ENCODE measurements at places on chromosomes 11 and 22. TPM values are rescaled to one million over a fixed set of nuclear protein-coding genes. Genes with fewer than 3 reads are reported as not detected.

GRCh38 chr11:43269254-43269918, 42.4 kb upstream of the API5 start:
- no peak for DNase-seq

The APOL4 gene
- 0.13 TPM for total RNA-seq

DNA sequence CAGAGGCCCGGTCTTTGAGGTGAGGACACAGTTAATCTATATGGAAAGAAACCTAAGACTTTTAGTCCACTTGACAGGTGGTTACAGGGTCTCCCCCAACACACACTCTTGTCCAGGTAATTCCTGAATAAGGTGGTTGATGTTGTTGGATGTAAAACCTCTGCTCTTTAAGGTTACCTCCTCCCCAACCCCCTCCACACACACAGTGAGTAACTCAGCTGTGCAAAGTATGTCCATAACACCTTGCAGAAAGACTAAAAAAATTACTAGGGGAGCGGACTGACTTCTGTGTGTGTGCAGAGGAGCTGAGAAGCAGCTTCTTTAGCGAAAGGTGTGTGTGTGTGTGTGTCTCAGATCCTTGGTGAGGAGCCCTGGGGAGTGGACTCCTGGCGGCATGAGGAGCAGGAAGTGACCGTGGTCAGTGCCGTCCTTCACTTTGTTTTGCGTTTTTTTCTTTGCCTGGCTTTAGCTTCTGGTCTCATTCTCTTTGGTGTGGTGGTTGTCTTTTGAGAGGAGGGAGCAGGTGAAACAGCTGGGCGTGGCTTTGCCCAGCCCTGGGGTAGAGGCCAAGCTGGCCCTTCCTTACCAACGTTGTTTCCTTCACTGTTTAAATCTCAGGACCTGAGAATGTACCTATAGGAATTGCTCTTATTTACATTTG, 1.7 kb downstream of the ZBED4 start:
- no peak for DNase-seq

The PNPLA3 gene
- total RNA-seq: not detected

GRCh38 chr11:117273550-117274289, 17.4 kb upstream of the BACE1-AS start:
- no peak for DNase-seq

DNA sequence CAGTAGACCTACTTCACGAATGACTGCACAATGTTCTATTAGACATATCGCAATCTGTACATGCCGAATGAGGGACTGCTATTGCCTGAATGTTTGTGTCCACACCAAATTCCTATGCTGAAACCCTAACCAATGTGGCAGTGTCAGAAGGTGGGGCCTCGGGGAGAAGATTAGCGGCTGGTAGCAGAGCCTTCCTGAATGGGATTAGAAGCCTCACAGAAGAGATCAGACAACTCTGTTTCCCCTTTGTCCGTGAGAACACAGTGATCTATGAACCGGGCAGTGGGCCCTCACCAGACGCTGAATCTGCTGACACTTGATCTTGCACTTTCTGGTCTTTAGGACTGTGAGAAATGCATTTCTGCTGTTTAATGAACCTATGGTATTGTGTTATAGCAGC, 33.1 kb downstream of the LRFN4 start:
- no peak for DNase-seq

The SERGEF gene
- 28.8 TPM for total RNA-seq

The NXPE1 gene
- not detected for total RNA-seq

GRCh38 chr22:38313384-38313955, 3.8 kb downstream of the CSNK1E start:
- DNase-seq: peak; percentile 35

The UCP3 gene
- total RNA-seq: 1.1 TPM

The ZNF214 gene
- total RNA-seq: not detected

The TRIOBP gene
- total RNA-seq: 20.5 TPM

GRCh38 chr11:106186630-106187029, 109.2 kb downstream of the AASDHPPT start:
- no peak for DNase-seq

GRCh38 chr11:128931066-128931465, 11.6 kb downstream of the TP53AIP1 start:
- DNase-seq: no peak

The GTSE1 gene
- 46.2 TPM for total RNA-seq

DNA sequence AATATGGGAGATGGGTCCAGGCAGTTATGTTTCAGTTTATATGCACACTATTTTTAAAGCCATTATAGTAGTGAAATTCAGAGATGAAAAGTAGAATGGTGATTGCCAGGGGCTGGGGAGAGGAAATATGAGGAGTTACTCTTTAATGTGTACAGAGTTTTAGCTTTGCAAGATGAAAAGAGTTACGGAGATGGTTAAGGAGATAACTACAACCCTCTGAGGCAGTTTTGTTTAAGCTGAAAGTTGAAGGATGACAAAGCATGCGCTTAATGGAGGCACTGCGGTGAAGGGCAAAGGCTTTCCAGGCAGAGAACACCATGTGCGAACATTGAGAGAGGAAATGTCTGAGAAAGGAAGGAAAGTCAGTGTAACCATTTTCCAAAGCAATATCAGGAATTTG, 18.2 kb upstream of the BMAL1 start:
- DNase-seq: no peak

DNA sequence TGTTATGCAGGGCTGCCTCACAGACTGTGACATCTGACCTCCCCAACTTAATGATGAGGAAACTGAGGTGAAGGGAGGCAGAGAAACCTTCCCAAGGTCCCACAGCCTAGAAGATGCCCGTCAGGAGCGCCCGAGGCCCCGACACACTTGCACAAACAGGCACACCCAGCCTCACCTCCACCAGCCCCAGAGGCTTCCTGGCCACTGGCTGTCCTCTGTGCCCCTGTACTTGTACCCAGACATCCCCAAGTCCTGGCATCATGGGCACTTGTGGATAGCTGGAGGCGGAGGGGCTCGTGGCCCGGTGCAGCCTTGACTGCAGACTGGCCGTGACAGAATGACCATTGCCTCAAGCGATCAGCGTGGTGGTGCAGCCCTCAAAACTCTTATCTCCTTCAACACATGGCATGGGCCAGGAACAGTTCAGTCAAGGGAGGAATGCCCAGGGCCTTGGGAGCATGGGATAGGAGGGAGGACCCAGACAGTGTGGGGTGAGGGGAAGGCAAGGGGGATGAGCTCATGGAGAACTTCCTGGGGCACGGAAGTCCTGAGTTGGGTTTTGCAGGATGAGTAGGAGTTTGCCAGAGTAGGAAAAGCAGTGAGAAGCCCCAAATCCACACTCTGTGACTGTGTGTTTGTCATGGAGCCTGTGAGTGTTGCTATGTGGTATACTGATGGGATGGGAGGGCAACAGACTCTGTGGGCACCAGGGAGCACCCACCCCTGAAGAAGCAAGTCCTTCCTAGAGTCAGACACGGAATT, 25.8 kb upstream of the PPARA start:
- no peak for DNase-seq

The DRD4 gene
- not detected for total RNA-seq

GRCh38 chr11:2289859-2290258, 11.9 kb downstream of the C11orf21 start:
- DNase-seq: no peak

The BMAL1 gene
- total RNA-seq: 13.4 TPM

The PHETA2 gene
- total RNA-seq: 2.6 TPM

The ANKK1 gene
- total RNA-seq: not detected

DNA sequence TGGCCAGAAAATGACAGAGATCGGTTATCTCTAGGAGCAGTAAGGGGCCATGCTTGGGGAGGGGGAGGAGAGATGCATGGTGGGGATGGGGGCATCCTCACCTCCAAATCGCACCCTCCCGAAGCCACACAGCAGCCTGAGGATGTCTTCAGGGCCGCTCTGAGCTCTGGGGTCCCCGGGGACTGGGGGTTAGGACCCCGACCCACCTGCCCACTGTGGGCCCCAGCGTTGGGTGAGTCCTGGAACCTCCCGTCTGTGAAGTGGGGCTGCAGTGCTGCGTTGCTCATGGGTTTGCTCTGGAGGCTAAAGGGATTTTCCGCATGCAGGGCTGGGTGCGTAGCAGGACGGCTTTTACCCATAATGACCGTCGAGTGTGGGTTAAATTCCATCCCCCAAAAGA, 1046.3 kb downstream of the BRD1 start:
- DNase-seq: no peak

DNA sequence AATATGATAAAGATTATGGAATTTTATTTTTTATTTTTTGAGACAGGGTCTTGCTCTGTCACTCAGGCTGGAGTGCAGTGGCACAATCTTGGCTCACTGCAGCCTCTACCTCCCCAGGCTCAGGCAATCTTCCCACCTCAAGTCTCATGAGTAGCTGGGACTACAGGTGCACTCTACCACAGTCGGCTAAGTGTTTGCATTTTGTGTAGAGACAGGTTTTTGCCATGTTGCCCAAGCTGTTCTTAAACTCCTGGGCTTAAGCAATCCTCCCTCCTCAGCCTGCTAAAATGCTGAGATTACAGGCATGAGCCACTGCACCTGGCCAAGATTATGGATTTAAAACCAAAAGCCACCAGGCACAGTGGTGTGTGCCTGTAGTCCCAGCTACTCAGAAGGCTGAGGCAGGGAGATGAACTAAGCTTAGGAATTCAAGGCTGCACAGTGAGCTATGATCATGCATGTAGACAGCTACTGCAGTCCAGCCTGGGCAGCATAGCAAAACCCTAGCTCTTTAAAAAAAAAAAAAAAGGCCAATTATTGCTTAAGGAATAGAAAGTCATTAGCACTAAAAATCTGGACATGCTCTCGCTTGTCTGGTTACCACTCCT, 20.2 kb upstream of the CCND1 start:
- no peak for DNase-seq

DNA sequence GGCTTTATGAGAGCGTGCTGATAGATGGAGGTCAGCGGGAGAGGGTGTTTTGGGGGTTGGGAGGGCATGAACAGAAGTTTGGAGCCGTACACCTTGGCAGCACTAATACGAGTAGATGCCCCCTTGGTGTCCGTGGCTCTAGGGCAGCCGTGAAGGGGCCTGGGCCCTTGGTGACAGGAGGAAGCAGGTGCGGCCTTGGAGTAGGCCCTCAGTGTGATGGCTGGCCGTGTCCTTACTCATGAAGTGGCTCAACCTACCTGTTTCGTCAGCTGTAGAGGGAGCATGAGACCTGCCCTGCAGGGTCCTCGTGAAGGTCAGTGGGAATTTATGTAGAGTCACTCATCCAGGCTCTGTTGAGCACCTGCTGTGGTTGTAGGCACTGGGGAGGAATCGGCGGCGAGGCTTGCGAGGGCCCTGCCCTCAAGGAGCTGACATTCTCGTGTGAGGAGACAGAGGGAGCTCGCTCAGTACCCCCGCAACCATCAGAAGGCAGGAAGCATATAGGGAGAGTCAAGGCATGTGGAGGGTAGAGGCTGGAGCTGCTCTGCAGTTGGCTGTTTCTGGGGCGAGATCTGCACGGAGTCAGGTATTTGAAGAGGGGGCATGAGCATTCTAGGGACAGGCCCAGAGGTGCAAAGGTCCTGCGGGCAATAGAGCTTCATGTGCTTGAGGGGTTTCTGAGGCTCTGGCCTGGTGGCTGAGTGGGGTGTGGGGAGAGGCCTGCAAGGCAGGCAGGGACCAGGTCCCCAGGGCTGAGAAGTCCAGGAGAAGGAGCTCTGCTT, 39.6 kb downstream of the TBC1D22A start:
- no peak for DNase-seq

The RIC3 gene
- 2.9 TPM for total RNA-seq

GRCh38 chr11:69840371-69841169, 21.4 kb upstream of the FGF3 start:
- DNase-seq: no peak

- DNase-seq: no peak
Observed at GRCh38 chr22:43782448-43782847, 29.7 kb downstream of the EFCAB6 start.

- no peak for DNase-seq
Observed at GRCh38 chr11:44727114-44727372, 281 bp downstream of the TSPAN18 start.

DNA sequence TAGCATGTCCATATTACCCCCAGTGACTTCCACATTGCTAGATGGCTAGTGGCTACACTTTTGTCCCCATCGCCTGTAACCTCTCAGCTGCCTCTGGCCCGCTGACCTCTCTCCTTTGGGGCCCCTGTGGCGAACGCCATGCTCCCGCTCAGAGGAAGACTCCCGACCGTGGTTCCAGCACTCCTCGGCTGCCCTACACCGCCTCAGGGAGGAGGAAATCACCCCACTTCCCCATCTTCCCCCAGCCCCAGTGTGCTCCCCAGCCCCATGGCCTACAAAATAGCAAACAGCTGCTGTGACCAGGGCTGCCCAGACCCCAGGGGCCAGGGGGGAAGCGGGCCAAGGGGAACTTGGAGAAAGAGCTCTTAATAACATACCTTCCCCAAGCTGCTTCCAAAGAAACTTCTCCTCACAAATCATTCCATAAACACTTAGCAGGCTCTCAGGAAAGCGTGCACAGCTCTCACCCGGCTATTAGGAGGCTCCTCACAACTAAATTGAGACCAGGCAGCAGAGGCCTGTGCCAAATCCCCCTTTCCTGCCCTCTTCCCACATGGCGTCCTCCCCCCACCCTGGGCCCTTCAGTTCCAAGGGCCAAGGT, 63.5 kb upstream of the WNT11 start:
- DNase-seq: no peak

DNA sequence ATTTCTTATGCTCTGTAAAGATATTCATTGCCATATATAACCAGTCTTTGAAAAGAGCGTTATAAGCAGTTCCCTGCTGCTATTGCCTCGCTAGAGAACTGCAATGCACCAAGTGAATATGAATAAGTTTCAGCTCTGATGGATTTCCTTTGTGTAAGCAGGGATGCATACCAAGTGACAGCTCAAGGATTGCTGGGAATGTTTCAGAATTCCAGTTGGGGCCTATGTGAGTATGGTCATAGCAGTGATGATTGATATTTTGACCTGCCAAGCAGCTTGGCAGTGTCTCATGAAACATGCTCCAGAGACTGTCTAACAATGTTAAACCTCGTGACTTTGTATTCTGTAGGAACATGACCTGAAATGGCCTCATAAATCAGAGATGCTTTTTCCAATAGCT, 312.6 kb downstream of the C11orf87 start:
- no peak for DNase-seq

DNA sequence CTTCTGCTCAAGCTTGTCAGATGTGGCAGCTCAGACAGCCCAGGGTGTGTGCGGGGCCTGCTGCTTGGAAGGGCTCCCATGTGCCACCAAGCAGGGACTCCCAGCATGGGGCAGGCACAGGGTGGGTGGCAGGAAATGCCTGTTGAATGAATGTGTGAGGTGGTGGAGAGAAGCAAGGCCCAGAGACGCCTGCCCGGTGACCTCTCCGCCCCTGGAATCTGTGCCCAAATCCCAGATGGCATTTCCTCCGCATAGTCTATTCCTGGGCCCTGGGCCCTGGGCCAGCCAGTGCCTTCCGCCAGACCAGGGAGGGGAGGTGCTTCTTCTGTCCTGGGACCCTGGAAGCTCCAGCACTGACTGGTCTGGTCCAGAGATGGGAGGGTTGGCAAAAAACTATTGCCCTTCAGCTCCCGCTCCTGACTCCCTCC, 3.7 kb downstream of the CST6 start:
- no peak for DNase-seq

The RCOR2 gene
- 0.16 TPM for total RNA-seq

The TIMP3 gene
- total RNA-seq: 0.74 TPM

DNA sequence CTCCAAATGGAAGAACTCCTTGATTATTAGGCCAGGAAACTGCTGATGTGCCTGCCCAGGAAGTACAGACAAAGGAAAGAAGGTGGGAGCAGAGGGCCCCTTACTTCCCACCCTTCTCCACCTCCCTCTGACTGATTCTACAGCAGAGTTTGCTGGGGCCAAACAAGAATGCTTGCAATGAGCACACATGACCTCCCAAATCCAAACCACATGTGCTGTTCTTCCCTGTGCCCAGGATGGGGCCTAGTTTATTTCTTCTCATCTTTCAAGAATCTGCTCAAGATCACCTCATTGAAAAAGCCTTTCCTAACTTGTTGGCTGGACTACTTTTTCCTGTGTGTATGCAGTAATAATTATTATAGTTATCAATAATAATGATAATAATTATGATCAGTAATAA, 286.1 kb downstream of the RAB38 start:
- DNase-seq: no peak

The NRIP3 gene
- total RNA-seq: not detected
